ENCODE measurements at places on chromosomes 12 and 14.
A peak's percentile ranks its signal among the peaks of the same experiment; 100 is the strongest.

GRCh38 chr12:66210840-66211239 is 21.8 kb downstream of the IRAK3 start:
- DNase-seq: no peak

- DNase-seq: no peak
Observed at GRCh38 chr12:10454531-10454930, 1.4 kb upstream of the KLRC1 start.

- no peak for DNase-seq
Observed at GRCh38 chr12:109888179-109889020, 8.1 kb upstream of the GLTP start.

- DNase-seq: no peak
Observed at GRCh38 chr12:3282384-3282670, 205.1 kb downstream of the TSPAN9 start.

GRCh38 chr12:55736076-55736475 is 6.8 kb upstream of the GDF11 start:
- no peak for DNase-seq

DNA sequence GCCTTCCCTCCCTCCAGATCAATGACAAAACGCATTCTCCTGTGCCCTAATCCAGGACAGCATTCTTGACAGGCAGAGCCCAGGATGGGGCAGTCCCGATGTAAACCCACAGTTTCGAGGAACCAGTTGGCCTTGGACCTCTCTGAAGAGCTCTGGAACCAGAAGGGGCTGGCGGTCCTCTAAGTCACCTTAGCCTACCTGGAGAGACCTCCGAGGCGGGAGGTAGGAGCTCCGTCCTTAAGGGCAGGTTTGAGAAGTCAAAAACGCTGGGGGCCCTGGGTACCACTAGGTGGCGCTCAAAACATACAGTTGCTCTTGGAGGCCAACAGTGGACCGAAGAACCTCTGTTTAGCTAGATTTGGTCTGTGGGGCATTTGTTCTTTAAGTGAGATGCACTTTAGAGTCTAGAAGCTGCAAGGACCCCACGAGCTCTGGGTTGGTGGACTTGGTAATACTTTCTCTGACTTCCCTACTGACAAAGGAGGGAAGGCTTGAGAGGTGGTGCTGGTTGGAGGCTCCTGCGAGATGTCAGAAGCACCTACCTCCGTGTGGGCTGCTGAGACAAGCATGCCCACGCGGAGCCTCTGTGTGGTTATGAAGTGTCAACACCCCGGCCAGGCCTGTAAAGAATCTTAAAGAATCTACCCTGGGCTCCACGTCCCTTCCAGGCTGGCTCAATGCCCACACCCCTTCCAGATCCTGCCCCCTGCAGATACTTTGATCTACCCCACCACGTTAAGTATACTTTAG is 74.8 kb upstream of the CHST11 start:
- DNase-seq: peak; percentile 59

DNA sequence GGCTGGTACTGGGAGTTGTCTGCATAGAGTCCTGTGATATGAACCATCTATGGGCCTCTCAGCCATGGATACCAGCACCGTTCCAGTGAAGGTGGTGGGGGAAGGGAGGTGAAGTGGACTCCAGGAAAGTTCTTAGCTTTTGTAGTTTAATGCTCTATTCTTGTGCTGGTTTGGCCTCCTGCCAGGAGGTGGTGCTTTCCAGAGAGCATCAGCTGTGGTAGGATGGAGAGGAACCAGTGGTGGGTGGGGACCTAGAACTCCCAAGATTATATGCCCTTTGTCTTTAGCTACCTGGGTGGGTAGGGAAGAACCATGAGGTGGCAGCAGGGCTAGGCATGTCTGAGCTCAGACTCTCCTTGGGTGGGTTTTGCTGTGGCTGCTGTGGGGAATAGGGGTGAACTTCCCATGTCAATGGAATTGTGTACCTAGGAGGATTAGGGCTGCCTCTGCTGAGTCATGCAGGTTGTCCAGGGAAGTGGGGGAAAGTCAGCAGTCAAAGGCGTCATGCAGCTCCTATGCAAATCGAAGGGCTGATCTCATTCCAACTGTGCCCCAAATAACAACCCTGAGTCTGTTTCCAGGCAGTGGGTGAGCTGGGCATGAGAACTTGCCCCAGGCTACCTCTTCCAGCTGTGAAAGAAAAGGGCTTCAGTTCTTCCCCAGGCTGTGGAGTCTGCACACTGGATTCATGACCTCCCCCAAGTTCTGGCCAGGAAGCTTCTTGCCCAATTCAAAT is 14.2 kb downstream of the GZMH start:
- DNase-seq: no peak

DNA sequence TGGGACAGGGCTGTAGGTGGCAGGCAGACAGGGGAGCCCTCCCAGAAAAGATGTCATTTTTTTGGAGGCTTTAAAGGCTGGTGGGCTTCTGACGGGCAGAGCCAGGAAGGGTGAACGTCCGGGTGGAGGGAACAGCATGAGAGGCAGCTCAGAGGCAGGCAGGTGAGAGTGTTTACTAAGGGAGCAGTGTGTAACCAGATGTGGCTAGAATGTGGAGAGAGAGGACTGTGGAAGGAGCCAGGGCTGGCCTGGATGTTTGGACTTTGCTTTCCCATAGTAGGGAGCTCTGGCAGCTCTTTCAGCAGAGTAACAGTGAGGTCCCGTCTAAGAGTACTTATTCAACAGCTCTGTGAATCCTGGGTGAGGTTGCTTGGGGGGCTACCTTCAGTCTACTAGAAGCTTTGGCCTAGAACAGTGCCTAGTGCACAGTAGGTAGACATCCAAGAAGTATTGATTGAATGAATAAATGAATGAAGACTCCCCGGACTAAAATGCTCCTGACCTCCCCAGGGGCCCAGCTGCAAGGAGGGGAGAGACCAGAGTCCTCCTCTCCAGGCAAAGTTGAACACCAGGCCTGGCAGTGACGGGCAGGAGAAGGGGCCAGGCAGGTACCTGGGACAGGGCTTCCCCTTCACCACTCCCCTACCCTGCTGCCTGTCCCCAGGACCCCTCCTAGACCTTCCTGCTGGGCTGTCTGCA is 8.5 kb downstream of the FAM222A start:
- DNase-seq: no peak

DNA sequence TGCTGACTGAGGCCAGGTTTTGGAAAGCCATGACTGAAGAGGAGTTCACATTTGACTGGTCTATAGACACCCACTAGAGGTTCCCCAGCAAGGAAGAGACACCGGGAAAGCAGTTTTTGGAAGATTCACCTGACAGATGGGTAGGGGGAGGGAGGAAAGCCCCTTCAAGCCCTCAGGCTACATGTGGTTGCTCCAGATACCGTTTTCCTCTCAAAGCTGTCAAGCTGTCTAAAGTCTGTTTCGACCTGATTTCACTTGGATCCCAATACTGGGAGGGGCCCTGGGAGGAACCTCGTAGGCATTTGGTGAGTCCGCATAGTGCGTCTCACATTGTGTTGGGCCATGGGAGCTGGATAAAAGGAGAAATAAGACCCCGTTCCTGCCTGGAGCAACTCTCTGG is 1.7 kb upstream of the LRP1 start:
- DNase-seq: no peak

- DNase-seq: no peak
Observed at GRCh38 chr14:73027546-73027945, 640 bp upstream of the ZFYVE1 start.

DNA sequence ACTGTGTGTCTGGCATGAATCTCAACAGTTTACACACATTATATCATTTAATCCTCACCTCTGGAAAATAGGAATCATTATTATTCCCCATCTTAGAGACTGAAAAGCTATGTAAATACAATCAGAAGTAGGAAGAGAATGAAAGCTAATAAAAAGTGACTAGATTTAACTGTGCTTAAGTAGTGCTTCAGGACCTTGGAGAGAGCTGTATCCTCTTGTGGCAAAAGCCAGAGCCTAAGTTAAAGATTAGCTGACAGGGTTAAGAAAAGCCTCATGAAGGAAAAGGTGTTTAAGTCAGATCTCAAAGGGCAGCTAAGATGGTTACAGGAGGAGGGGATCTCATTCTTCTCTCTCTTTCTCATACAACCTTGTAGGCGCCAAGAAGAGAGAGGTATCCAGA is 65.3 kb upstream of the TMEM233 start:
- no peak for DNase-seq

DNA sequence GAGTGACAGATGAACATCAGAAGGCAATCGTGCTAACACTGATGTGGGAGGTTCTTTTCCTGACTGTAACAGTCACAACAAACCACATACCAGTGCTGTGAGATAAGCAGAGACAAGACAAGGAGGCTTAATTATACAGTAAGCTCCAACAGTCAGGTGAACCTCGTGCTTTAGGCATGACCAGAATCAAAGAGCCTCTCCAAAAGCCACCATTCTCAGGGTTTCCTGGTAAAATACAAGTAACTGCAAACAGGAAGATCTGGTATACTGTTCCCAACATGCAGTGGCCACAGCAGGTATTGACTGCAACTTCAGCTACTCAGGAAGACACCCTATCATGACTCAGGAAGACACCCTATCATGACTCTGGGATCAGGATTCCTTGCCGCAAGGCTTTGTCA is 47.3 kb upstream of the GTF2A1 start:
- DNase-seq: no peak

DNA sequence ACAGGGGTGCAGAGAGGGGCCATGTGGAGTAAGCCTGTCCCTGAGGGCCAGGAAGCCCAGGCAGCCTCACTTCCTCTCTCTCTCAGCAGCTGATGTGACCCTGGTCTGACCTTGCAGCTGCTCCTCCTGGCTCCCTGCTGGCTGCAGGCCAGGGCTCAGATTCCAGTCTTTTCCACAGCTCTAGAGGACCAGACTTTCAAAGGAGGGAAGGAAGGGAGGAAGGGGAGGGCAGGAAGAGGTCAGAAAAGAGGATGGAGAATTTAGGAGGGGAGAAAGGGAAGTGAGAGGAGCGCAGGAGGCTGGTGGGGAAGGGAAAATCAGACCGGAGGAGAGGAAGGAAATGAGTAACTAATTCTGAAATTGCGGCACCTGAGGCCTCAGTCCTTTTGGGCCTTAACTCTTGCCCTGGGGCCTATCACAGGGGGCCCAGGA is 40.9 kb upstream of the VASH1 start:
- DNase-seq: peak; percentile 40

DNA sequence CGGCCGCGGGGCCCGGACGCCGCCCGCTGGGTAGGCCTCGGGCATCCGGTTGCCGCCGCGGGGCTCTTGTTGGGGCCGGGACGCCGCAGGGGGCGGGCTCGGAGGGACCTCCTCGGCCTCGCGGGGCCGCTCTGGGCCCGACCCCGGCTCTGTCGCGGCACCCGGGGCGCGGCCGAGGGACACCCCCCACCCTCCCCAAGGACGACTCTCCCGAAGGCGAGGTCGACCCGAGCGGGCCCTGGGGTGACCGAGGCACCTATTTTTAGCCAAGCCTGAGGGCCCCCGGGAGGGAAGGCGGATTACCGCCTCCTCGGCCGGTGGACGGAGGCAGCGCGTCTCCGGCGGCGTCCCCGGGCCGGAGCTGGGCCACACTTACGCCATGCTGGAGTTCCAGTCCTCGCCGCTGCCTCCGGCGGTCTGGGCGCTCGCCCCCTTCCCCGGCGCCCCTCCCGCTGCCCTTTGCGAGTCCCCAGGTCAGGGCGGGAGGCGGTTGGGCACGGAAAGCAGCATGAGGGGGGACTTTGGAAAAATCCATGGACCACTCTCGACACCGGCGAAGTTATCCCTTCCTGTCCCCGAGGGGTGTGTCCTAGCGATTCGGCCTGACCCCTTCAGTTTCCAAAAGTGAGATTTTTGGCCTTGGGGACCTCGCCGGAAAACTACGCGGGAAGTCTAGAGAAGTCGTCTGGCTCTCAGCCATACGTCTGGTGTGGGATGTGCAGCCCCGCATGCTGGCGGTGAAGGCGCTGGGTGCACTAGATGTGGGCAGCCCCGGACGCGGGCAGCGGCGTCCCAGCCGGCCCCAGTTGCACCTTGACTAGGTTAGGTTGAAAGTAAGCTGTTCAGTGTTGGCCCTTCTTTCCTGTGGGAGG is 699 bp downstream of the KTN1 start:
- peak; percentile 41 for DNase-seq

GRCh38 chr12:124786061-124786964 is 77.4 kb downstream of the SCARB1 start:
- no peak for DNase-seq

GRCh38 chr14:74558655-74559054 is 53.4 kb downstream of the LTBP2 start:
- DNase-seq: no peak

GRCh38 chr14:94462763-94463572 is 10.4 kb upstream of the SERPINA11 start:
- DNase-seq: no peak

GRCh38 chr12:114163771-114164170 is 197.6 kb upstream of the RBM19 start:
- DNase-seq: no peak

GRCh38 chr14:103360548-103360947 is 24.7 kb upstream of the MARK3 start:
- DNase-seq: no peak

DNA sequence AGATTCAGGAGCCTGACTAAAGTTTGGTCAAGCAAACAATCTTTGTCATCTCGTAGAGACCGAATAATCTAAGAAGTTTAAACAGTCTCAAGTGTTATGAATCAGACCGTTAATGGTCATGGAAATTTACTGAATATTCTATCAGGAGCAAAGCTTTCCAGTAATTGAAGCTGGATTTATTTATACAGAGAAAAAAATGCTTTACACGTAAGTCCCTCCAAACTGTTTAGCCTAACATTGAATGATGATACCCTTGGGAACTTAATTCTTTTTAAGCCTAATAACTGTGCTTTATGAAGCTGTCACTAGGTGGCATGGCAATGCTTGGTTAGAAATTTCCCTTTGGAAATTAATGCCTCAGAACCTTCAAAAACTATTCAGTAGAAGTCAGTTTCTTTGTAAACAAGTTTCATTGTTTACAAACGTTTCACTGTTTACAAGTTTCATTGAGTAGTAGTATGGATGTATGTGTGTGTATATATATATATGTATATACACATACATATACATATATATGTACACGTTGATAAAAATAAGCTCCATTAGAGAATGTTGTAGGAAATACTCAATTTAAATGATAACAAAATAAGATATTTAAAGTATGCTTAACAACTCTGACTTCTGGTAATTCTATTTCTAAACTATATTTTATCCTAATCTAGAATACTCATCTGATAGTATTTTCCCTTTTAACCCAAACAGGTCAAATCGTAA is 32.1 kb downstream of the DEPDC4 start:
- DNase-seq: no peak

DNA sequence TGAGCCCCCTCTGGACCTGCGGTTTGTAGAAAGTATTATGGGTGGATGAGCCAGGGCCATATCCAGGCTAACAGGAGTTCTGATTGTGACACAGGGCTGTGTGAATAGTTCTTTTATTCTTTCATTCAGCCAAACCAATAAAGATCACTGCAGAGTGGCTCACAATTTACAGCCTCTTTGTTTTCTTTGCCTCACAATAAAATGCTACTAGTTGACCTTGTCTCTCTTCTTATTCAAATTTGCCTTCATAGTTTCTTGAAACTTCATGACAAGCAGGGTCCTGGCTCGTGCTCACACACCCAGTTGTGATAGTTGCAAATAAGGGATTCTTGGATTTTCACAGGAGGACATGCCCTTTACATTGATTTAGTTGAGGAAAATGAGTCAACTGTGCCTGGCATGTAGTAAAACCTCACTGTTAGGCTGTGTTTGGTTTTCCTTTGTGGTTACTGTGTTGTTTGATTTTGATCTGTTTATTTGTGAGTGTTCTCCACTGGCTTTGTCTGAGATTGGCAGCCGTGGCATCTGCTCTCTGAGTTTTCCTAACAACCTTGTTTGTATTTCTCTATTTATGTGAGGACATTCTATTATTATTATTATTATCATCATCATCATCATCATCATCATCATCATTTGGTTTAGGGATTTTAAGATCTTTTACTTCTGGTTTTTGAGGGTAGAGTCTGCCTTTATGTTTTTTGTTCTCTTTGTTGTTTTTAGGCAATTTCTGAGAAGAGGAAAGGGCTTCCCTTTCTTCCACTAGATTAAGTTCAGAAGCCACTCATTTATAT is 2.7 kb upstream of the KRT6B start:
- no peak for DNase-seq

Data from GM12892 (cell line).